ENCODE measurements at places on chromosomes 4 and X. TPM values are rescaled to one million over a fixed set of nuclear protein-coding genes. Genes with fewer than 3 reads are reported as not detected.

NAP1L5 gene
- total RNA-seq, result 1.7 TPM

PRDM8 gene
- 0.36 TPM for total RNA-seq

RAB33A gene
- total RNA-seq, result not detected

C4orf50 gene
- total RNA-seq, result not detected
